Ovary (tissue), 10 donors: ENCODE measurements at places on chromosomes 11 and 22. TPM values are rescaled to one million over a fixed set of nuclear protein-coding genes. Genes with fewer than 3 reads are reported as not detected.
A peak's percentile ranks its signal among the peaks of the same experiment; 100 is the strongest.

DNA sequence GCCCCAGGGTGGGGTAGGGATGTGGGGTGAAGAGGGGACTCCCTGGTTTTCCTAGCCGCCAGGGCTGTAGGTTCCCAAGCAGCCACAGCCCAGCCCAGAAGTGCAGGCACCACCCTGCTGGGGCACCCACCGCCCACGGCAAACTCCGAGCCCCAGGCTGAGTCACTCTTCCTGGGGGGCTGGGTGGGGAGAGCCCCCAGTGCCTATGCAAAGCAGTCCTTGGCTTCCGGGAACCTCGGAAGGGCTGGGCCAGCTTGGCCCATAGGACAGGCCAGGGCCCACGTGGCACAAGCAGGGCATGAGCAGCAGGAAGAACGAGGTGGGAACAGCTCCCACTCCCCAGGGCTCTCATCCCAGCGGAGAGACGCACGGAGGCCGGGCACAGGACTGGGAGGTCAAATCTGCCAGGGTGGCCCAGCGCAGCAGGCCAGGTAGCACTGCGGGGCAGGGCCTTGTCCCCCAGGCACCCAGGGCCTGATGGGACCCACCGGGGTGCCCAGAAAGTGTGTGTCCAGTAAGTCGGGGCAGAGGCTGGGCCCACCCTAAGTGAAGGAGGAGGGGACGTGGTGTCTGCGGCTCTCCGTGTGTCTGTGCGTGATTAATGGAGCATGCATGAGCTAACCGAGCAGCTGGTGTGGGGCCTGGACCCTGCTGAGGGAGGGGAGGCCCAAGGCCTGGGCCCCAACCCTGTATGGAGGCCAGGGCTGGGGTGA lies 4.6 kb upstream of the IL17REL start:
- DNase-seq, result no peak

SHANK3 gene
- 23.2 TPM for total RNA-seq

CDHR5 gene
- not detected for total RNA-seq

- DNase-seq, result peak; percentile 72
These were observed 85.2 kb downstream of the CCDC81 start for GRCh38 chr11:86459682-86460460.

GRCh38 chr11:131940126-131940525 lies 569.7 kb downstream of the NTM start:
- DNase-seq, result no peak

ALKBH3 gene
- 29.8 TPM for total RNA-seq
